ENCODE measurements at places on chromosomes 12 and 14.
A peak's percentile ranks its signal among the peaks of the same experiment; 100 is the strongest.

DNA sequence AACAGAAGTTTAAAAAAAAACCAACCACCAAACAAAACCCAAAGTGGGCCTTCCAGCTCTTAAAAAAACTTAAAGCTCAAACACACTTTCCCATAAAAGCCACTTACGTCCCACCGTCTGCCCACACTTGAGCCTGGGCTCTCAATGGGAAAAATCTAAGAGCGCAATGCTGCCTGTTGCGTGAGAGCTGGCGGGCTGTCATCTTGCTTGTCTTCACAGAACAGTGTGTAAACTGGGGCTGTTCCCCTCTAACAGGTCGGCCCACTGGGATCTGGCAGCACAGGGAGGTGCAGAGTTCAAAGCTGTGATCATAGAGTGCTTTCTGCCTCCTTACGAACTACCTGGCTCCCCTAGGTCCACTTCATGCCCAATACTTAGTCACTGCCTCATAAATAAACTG lies 80.0 kb downstream of the DICER1 start:
- DNase-seq, result no peak

- no peak for DNase-seq
Measured at GRCh38 chr14:59176765-59177164, 11.7 kb upstream of the DAAM1 start.

- DNase-seq, result no peak
Measured at GRCh38 chr12:95411466-95411865, 62.5 kb upstream of the METAP2 start.

GRCh38 chr12:109347589-109347988 lies at the start of gene MYO1H:
TSS of gene MYO1H (plus strand) at chr12:109347900. CDS start at chr12:109347961, 61 bp downstream.
- no peak for DNase-seq

DNA sequence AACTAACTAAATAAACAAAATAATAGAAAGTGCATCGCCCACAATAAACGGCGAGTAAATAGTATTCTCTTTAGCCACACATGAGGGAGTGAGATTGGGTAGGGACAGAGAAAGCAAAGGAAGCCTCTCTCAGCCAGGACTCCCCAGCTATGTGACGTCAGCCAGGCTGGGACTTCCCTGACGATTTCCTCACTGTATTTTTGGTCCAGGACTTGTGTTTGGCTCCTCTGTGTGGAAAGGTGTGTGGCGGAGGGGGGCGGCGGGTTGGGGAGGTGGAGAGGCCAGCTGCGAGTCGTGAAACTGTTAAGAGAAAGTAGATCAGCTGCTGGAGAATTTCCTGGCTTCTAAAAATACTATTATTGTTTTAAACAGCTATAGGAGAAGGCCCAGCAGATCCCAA lies 1124.6 kb downstream of the AACS start:
- DNase-seq, result no peak

DNA sequence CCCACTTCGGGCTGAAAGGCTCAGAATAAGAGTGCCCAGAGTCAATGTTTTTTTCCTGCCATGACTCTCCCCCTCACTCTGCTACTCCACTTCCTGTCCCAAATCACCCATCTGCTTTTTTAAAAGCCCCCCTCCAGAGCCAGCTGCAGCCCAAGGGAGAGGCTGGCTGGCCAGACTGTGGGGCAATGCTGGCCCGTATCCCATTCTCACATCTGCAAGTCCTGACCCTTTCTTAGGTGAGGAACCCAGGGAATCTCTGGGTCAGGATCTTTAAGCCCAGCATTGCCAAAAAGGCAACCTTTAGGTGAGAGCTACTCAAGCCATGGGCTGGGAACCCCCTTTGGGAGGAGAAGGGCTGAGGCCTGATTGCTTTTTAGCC lies 1.7 kb upstream of the ITGA5 start:
- no peak for DNase-seq

GRCh38 chr14:84465880-84466279 lies 1064.1 kb upstream of the FLRT2 start:
- peak; percentile 10 for DNase-seq

DNA sequence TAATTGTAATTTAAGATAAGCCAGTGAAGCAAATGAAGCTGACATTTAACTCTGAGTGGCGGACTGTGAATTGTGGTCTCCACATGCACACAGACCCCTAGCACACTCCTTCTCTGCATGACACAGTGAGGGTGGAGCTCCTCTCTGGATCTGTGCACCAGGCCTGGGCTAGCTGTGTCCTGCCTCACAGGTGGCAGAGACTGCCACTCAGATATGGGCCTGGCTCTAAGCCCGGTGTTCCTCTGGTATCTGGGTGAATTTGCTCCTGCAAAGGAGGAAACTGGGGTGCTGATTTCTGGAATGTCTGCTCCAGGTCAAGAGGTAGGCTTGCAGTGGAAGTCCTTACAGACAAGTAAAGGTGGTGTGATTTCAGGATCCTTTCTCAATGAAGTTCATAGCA lies 282.4 kb downstream of the FOXN3 start:
- DNase-seq, result no peak

- DNase-seq, result no peak
Measured at GRCh38 chr14:99744873-99745224, 48.4 kb upstream of the EML1 start.

DNA sequence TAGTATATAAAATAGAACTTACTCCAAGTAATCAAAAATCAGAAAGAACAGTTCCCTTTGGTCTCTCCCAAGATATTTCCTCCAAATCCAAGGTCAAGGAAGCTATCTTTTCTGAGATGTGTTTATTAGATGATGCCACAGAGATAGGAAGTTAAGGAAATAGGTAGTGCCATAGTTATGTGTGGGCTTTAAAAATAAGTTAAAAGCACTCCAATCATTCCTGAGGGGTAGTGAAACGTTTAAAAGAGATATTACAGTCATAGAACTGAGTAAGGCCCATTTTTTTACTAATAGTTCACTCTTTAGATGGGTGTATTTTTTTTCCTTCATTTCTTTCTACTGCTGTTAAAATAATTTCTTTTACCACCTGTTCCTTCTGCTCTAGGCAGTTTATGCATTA lies 1630.9 kb upstream of the SEL1L start:
- no peak for DNase-seq

- DNase-seq, result no peak
Measured at GRCh38 chr12:51345681-51346080, 798 bp downstream of the CELA1 start.

DNA sequence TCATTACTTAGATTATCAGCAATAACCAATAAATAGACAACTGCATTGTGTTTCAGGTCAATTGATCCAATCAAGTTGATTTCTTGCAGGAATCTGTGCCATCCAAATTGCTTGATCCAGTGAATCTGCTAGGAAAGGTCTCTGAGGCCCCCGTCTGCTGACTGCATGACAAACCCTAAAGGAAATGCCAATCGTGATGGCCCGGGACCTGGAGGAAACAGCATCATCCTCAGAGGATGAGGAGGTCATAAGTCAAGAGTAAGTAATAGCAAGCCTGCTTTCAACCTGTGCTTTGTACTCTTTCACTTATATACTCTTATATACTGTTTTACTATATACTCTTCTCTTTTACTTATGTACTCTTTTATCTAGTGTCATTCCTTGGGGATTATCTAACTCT lies 1.9 kb downstream of the TTLL5 start:
- no peak for DNase-seq

DNA sequence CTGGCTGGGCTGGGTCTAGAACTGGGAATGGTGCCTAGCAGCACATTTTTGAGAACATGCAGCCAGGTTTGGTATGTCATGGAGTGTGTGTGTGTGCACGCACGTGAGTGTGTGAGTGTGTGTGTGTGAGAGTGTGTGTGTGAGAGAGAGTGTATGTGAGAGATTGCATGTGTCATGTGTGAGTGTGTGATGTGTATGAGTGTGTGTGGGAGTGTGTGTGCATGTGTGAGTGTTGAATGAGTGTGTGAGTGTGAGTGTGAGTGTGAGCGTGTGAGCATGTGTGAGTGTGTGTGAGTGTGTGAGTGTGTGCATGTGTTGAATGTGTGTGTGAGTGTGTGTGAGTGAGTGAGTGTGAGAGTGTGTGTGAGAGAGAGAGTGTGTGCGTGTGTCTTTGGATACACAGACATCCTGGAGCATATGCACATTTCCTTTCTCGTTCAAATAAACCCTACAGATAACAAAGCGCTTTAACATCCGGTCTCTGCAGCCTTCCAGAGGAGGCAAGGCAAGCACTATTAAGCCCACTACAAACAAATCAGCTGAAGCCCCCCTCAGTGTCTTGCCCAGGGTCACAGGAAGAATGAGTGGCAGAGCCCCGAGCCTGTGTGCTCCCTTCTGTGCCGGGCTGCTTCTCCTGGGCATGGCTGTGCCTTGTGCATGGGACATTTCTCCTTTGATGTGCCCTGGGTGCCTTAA lies 108.7 kb upstream of the ETV6 start:
- no peak for DNase-seq

- DNase-seq, result no peak
Measured at GRCh38 chr12:104182144-104182543, 33.4 kb upstream of the TXNRD1 start.

GRCh38 chr12:106064721-106065021 lies 74.1 kb downstream of the NUAK1 start:
- DNase-seq, result no peak

- DNase-seq, result no peak
Measured at GRCh38 chr12:83190631-83191390, 504.1 kb downstream of the TMTC2 start.

GRCh38 chr14:32014057-32014456 lies 63.0 kb upstream of the ARHGAP5 start:
- no peak for DNase-seq

DNA sequence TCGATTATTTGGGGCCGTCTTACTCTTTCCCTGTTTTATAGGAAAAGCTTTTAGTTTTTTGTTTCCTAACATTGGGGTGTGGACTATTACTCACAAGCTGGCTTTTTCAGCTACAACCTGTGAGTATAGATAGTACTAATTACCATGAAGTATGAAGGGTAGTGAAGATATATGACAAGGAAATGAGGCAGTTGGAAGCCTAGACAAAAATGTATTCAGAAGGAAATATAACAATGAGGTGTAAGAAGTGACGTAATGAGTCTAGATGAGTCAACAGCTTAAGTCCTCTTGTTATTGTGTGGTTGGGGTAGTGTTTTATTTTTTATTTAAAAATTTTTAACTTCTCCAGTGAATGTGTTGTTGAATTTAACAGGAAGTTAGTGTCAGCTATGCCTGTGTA lies 804.5 kb downstream of the NRXN3 start:
- DNase-seq, result peak; percentile 20

- no peak for DNase-seq
Measured at GRCh38 chr14:70013271-70013873, 134.2 kb downstream of the SMOC1 start.

GRCh38 chr12:71562676-71563595 lies 100.7 kb downstream of the ZFC3H1 start:
- no peak for DNase-seq

GRCh38 chr14:49691031-49691430 lies 1.9 kb upstream of the KLHDC1 start:
- DNase-seq, result no peak

DNA sequence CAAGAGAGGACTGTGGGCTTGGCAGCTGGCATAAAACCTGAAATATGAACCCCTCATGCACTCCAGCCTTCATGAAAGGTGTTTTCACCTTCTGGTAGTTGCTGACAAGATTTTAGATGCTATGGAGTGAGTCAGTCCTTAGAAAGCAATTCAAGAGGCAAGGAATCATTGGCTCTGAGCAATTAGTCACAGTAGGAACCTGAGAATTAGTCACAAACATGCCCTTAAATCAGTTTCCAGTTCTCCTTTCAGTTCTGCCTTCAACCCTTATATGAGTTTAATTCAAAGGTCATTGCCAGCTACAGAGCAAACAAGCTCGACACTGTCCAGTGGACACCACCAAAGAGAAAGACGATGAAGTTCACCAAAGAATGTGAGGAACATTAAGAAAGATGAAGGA lies 472.3 kb downstream of the GLT1D1 start:
- DNase-seq, result no peak

- DNase-seq, result no peak
Measured at GRCh38 chr14:24277071-24277470, 5.7 kb upstream of the RABGGTA start.

DNA sequence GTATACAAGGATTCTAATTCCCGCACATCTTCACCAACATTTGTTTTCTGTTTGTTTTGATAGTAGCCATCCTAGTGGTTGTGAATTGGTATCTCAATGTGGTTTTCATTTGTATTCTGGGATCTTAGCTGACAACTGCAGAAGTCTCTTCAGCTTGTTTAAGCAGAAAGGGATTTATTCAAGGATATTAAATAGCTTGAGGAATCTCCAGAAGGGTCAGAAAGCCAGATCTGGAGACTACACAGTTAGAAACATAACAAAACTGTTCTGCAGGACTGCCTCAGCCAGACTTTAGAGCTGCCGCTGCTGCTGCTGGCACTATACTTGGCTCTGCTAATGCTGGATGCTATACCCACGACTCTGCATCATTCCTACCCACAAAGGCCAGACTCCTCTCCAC lies 13.4 kb upstream of the CDKL1 start:
- DNase-seq, result no peak

- DNase-seq, result no peak
Measured at GRCh38 chr12:11947213-11947612, 123.5 kb upstream of the BCL2L14 start.

GRCh38 chr14:106831322-106831720 lies 1304.9 kb downstream of the TMEM121 start:
- DNase-seq, result no peak

DNA sequence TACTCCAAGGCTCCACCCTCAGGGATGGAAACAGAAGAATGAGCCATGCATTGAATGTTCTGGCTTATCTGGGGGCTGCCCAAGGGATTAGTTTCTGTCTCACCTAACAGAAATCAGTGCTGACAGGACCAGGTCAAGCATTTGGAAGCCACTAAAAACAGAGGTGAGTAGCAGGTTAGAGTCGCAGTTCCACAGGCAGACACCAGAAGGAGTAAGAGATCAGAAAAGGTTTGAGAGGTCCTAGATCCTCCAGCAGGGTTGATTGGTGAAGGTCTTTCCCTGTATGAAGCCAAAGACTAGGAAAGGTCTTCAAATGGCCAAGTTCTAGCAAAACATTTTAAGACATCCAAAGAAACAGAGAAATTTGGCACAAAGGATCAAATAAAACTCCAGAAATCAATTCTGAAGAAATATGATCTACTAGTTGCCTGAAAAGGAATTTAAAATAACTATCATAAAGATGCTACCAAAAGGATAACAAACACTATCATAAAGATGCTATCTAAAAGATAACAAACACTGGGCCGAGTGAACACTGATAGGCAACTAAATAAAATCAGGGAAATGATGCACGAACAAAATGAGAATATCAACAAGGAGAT lies 19.5 kb upstream of the TTC9 start:
- no peak for DNase-seq

DNA sequence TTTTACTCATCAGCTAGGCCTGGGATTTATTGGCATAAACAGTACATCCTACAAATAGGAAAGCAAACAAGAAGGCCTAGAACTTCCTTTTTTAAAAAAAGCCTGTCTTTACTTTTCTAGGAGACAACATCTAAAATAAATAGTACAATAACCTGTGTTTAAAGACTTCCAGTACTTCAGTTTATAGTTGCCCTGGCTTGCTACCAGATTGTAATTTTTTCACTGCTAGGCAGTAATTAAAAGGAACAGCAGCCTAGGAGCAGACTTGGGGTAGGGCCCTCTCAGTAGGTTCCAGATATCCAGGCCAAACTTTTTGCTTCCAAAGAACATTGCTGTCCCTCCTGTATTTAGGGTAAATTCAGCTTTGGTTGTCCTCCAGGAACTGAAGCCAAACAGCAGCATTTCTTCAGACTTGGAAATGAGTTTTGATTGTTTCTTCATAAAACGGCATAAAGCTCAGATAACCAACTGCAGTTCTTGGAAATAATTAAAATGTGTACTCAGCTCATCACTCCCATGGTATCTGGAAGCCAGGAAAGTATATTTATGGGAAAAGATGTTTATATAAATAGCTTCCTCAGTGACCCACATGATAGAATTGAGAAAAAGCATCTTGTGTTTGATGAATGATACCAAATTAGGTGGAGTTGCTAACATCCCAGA lies 61.7 kb downstream of the PPP1R36 start:
- no peak for DNase-seq
